Tibial artery (tissue), 4 donors: ENCODE measurements at places on chromosomes 4 and X.

GRCh38 chr4:142352712-142353111 is 493.4 kb downstream of the INPP4B start:
- DNase-seq: no peak

GRCh38 chr4:11722223-11722622 is 293.5 kb upstream of the HS3ST1 start:
- DNase-seq: no peak

DNA sequence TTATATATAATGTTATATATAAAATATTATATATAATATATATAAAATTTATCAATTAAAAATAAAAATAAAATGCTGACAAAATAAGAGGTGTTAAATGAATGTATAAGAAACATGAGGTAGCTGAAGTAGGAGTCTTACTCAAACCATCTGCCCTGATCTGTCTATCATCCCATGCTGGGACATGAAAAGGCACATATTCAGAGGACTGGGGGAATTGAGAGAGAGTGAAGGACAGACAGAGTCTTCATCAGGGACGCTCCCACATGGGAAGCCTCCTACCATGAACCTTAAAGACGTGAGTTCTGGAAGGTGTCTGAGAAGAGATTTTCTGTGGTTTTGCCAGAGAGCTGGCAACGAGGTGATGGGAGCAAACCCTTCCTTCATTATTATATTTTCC is 4.1 kb upstream of the ARSF start:
- no peak for DNase-seq

DNA sequence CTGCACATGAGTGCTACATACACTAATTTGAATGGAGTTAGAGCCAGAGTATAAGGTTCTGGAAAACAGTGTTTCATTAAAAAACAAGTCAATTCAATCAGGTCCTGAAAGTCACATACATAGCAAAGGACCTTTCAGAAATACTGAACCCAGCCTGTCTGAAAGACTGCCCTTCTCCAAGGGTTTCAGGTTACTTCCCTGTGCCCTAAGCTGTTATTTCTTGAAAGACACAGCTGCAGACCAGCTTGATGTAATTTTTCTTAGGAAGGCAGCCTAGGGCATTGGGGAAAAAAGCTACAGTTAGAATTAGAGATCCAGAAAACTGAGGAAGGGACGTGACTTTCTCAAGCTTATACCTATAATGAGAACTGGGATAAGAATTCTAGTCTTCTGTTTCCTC is 155.9 kb upstream of the MAOA start:
- DNase-seq: no peak

DNA sequence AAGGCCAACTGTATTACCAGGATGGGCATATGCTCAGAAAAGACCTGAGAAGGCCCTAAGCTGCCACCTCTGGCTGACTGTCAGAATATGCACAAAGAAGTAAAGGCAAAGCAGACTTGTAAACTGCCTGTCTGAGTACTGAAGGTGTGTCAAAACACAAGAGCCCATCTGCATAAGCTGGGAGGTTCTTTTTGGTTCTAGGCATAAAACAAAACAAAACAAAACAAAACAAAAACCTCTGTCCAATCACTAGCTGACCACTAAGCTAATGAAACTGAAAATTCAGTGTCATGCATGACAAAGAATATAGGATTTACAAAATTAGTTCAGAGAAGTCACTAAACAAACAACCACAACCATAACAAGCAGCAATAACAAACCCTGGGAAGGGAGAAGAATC is 20.6 kb downstream of the SH3D19 start:
- no peak for DNase-seq

DNA sequence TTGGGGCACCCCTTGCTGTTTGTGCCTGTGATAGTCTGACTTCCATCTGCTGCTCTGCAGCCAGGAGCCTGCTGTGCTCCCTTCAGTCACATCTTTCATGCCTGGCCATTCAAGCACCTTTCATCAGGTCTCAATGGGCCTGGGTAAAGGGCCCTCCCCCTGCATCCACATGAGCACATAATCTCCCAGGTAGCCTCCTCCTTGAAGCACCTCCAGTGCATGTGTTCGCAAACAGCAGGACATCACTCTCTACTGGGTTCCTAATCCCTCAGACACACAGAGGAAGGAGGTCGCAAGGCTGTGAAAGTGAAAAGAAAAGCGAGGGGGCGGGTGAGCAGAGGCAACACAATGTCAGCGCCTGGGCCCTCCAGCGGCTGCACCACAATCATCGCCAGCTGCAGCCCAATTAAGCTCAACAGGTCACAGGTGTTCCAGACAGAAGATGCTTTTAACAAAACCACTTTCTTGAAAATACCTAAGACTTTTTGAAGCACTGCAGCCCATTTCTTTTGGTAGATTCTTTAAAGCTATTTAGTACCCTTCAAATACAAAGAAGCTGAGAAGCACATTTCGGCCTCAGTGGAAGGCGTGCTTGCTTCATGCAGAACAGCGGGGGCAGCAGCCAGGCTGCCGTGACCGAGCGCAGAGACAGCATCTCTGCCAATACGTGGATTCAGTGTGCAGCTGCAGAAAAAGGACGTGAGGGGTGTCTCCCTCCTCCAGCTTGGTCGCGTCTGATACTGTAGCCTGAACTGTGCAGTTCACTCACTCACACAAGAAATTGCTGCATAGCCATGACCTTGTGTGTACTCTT is 92.2 kb upstream of the SPRY1 start:
- DNase-seq: no peak

DNA sequence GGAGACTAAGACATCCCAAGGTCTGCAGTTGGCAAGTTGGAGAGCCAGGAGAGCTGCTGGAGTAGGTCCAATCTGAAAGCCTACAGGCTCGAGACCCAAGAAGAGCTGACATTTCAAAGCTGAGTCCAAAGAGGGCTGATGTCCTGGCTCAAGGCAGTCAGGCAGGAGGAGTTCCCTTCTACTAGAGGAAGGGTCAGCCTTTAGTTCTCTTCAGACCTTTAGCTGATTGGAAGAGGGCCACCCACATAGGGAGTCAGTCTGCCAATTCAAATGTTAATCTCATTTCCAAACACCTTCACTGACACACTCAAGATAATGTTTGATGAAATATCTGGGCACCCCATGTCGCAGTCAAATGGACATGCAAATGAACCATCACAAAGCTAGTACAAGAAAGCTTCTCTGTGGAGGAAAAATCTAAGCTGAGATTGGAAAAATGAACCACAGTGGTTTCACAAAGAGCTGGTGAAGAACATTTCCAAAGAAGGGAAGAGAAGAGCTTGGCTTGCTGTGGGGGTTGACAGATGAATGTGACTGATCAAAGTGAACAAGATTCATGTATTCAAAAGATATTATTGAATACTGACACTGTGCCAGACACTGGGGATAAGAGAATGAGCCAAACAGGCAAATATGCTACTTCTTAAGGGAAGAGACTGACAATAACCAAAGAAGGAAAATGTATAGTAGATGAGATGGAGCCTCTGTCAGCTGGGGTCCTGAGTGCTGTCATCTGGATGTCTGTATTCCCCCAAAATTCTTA is 61.2 kb downstream of the STK32B start:
- DNase-seq: no peak

DNA sequence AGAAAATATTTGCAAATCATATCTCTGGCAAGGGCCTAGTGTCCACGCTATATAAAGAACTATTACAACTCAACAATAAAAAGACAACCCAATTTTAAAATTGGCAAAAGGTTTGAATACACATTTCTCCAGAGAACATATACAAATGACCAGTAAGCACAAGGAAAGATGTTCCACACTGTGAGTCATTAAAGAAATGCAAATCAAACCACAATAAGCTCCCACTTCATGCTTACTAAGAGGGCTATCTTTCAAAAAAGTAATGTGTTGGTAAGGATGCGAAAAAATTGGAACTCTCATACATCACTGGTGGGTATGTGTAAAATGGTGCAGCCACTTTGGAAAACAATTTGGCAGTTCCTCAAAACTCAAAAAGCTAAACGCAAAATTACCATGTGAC is 884.0 kb upstream of the INTU start:
- DNase-seq: no peak

DNA sequence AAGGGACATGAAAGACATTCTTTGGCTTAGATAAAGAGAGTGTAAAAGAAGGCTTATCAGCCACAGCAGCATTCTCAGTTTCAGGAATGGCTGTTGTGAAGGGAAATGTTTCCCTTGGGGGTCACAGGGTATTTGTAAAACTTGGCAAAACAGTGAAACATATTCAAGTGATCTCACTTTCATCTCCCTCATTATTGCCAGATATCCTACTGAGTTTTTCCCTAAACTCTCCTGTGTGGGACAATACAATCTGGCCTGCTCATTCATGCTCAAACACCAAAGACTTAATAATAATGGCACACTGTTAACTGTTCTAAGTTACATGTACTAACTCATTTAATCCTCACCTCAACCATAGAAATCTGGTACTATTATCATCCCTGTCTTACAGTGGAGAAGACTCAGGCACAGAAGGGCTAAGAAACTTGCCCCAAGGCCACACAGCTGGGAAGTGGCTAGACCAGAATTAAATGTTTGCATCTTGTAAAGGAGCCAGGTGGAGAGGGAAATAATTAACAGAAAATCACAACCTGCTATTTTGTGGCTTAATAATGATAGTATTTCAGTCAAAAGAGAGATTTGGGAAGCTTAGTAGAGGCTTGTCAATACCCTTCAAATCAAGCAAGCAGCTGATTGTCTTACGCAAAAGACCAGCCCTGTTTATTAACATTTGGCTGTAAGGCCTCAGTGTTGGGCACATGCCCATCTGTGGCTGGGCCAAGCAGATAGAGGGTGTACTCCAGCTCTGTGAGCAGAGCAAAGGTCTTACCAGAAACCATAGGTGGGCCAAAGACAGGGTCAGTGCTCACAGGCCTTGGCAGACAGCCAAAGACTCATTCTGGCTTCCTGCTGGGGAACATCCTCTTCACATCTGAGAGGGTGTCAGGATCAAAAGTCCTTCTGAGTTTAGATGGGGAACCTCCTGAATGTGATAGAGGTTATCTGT is 17.3 kb downstream of the SMPX start:
- DNase-seq: peak; percentile 71

DNA sequence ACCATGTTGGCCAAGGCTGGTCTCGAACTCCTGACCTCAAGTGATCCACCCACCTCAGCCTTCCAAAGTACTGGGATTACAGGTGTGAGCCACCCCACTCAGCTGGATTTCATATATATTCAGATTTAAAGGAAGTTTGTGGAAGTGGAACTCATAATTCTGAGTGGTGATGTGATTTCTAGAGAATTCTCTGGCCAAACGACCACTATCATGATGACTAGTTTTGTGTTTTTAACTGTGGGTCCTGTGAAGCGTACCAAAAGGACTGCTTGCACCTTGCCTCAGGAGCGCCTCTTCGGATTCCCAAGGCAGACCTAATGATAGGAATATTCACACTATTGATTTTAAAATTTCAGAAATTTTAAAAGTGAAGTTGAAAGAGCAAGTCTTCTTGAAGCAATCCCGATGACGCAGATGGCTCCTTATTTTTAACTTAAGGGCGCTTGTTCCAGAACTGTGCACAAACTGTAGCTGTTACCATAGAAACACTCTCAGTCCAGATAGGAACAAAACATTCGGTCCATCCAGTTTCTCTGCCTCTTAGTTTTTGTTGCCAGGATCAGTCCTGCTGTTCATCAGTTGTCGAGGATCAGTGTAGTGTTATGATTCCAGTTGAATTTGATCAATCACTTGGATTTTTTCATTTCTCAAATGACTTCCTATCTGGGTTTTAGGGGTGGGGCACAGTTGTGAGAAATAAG is 51.7 kb upstream of the CLCN4 start:
- DNase-seq: peak; percentile 33

DNA sequence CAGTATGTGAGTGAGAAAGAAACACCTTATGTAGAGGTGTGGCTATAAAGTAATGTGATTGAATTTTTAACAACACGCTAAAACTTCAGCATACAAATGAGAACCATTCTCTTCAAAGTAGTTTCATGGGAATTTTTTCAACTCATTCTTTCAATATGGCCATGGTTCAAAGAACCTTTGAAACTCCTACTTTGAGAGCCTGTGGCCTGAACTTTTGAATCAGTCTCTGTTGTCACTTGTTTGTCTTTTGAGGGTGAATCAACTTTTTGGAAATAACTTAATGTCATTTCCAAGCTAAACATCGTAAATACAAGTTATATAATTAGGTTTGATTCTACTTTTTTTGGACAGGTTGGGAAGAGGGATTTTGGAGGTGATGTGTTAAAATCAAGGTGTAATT is 49.9 kb upstream of the CASK start:
- no peak for DNase-seq

DNA sequence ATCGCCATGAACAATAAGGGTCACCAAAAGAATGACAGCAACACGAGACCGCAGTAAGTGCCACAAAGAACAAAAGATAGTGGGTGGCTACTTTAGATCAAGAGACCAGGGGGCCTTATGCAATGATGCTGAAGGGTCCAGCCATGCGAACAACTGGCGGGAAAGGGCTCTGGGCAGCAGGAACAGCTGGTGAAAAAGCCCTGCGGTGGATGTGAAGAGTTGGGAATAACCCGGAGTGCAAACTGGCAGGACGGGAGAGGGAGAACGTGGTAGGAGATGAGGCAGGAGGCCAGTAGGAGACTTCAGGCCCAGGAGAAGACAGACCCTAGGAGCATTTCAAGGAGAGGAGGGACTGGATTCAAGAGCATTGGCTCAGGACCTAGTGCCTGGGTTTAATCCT is 120.2 kb downstream of the AFAP1 start:
- no peak for DNase-seq

GRCh38 chrX:41785685-41786084 is 61.7 kb downstream of the GPR82 start:
- no peak for DNase-seq

DNA sequence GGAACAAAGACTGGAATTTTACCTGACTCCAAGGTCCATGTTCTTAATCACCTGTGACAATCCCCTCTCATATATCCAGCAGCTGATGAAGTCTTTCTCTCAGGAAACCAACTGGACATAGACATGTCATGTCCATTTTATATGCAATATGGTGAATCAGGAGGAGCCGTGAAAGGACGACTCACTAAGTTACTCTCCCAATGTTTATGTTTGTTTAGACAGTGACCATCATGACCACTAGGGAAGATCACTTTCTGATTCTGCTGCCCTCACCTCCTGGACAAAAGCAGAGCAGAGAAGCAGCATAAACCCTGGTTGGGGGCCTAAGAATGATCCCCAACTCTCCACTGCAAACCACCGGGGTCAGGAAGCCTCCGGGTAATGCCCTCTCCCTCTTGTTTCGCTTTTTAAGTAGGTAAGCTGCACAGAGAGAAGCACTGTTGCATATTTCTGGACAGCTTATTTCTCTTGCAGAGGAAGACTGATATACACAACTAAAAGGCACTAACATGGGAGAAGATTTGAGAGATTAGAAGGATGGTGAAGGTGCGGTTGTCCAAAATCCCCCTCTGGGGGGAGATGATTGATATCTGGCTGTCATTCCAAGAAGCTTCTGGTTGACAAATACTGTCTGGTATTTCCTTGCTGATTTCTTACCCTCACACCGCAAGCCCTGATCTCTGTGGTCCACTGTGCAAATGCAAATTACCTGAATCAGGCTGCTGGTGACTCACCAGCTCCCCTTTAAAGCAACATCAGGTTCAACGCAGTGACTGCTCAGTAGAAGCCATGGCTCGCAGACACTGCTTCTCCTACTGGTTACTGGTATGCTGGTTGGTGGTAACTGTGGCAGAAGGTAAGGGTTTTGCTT is at the start of gene ODAPH:
Gene ODAPH, plus strand, starts transcription at position 773 of the 871 bp plus-strand sequence. Its CDS starts 17 bp downstream, at position 790.
- DNase-seq: no peak

- DNase-seq: no peak
Measured at GRCh38 chr4:115780835-115781234, 667.4 kb upstream of the NDST4 start.
